ENCODE measurements at places on chromosomes 2 and 18.

- DNase-seq = no peak
Measured at GRCh38 chr2:15640261-15640711, 48.6 kb downstream of the DDX1 start.

DNA sequence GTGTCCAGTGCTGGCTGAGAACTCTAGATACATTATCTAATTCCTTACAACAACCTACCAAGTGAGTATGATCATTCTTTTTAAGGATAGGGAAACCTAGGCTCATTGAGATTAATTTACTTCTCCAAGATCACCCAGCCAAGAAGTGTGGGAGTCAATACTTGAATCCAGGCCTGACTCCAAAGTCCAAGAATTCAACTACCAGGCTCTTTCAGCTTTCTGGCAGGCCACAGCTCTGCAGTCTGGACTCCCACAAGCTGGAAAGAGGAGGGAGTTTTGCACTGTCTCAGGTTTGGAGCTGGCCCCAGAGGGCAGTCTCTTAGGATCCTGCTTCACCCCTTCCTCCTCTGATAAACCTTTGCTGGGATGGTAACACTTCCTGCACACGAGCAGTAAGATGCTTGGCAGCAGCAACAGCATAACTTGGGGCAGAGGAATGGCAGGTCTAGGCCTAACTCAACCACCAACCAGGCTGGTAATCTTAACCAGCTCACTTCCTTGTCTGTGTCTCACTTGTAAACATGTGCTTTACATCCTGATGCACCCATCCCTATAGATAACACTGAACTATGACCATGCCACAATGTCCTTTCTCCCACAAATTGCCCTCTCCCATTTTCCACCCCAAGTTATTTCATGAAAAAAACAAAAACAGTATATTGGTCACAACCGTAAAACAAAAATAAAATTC is 111.1 kb upstream of the ACAA2 start:
- no peak for DNase-seq

GRCh38 chr2:181198183-181198864 is 217.9 kb downstream of the UBE2E3 start:
- DNase-seq = no peak

DNA sequence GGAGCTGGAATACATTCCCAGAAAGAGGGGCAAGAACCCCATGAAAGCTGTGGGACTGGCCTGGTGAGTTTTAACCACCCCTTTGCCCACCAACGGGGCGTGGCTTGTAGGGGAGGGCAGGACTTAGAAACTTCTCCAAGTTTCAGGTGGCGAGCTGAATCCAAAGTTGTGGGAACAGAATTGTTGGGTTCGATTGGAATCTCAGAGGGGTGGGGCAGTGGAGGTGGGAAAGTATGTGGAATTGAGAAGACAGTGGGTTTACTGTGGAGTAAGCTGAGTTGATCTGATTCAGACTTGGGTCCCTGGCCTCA is 1.1 kb downstream of the PNKD start:
- DNase-seq = no peak

- DNase-seq = no peak
Measured at GRCh38 chr18:48959921-48960920, 9.5 kb upstream of the SMAD7 start.

GRCh38 chr2:233408366-233409285 is 54.3 kb downstream of the DGKD start:
- no peak for DNase-seq

GRCh38 chr18:48408727-48409590 is at the start of gene ZBTB7C:
Gene ZBTB7C (minus strand): TSS chr18:48409383.
- no peak for DNase-seq

DNA sequence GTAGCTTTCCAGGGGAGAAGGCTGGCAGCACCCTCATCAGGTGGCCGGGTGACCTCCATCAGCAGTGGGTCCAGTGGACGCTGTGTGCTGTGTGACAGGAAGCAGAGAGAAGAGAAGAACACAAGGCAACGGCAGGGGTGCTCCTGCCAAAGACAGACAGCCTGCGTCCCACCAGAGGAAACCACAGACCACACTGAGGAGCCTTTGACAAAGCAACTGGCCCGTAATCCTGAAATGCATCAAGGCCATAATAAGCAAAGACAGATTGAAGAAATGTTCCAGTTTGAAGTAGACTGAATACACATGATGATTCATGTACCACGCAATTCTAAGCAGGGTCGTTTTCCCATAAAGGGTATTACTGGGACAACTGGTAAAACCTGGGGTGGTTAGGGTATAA is 172.4 kb downstream of the FBXO15 start:
- DNase-seq = peak; percentile 50

GRCh38 chr2:219388907-219389156 is 1.1 kb upstream of the DNPEP start:
- DNase-seq = no peak

- no peak for DNase-seq
Measured at GRCh38 chr2:181058378-181059269, 78.2 kb downstream of the UBE2E3 start.

GRCh38 chr2:85972355-85972754 is 83.6 kb upstream of the ST3GAL5 start:
- no peak for DNase-seq

DNA sequence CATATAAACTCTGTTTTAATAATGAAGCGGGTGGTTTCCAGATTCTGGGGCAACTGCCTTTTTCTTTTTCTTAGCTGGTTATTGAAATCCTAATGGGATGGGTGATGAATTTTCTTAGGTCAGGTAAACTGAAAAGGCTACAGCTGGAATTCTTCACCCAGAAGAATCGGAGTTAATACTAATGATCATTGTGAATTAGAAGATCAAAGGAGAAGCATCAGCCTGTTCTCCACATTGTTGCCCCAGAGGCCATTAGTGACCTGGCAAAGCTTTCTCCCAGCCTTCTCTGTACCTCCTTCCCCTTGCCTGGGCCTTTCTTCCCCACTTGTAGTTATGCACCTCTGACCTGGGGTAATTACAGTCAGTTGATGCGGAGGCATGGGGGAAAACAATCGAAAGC is 82.8 kb downstream of the MEIS1 start:
- DNase-seq = no peak

DNA sequence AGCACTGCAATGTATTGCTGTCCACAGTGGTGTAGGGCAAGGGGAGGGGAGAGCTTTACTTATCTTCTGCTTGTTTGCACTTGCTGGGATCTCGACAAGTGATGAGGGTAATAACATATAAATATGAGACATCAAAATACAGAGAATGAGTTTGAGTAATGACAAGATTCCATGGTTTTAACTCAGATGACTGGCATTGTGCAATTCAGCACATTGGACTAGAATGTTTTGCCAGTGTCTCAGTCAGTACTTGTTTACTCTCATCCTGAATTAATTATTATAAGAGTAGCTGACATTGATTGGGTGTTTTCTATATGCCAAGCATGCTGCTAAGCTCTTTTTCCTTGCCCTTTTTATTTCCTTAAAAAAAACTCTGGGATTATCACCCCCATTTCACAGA is 306.7 kb upstream of the MMADHC start:
- no peak for DNase-seq

GRCh38 chr18:31439807-31440325 is 7.7 kb upstream of the DSG3 start:
- no peak for DNase-seq

DNA sequence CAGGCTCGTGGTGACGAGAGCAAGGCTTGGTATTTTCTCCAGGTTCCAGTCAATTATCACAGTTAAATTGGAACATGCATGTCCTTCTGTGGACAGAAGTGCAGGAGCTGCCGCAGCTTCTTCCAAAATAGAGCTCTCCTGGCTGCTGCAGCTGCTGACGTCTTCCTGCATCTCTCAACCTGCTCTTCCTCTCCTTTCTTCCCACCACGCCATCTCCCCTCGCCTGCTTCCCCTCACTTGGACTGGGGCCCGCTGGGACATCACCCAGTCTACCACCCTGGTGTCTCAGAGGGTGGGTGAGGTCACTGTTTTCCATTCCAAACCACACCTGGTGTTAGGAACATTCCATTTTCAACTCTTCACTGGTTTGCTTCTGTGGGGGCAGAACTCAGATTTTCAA is 41.4 kb downstream of the SPP2 start:
- peak; percentile 75 for DNase-seq

GRCh38 chr18:72638376-72638775 is 94.2 kb upstream of the CBLN2 start:
- no peak for DNase-seq

- no peak for DNase-seq
Measured at GRCh38 chr2:27322301-27322765, 564 bp downstream of the MPV17 start.

DNA sequence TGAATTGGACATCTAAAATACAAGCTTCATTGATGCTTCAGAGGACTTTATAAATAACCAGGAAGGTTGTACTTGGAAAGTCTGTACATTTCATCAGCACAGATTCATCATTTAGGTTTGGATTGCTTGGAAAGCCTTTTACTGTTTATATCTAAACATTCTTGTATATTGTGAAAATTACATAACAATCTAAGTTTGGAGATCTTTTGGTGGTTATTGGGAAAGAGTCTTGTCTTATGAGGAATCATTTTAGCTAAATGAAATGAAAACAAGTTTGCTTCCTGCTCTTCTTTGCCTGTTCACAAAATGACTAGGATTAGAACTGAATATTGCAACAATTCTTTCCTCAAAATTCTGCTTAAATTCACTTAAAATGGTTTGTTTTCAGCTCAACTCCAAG is 79.3 kb downstream of the ABI2 start:
- no peak for DNase-seq

GRCh38 chr2:600542-601386 is 76.4 kb downstream of the TMEM18 start:
- no peak for DNase-seq

- DNase-seq = no peak
Measured at GRCh38 chr2:219323434-219323833, 9.1 kb downstream of the RESP18 start.

DNA sequence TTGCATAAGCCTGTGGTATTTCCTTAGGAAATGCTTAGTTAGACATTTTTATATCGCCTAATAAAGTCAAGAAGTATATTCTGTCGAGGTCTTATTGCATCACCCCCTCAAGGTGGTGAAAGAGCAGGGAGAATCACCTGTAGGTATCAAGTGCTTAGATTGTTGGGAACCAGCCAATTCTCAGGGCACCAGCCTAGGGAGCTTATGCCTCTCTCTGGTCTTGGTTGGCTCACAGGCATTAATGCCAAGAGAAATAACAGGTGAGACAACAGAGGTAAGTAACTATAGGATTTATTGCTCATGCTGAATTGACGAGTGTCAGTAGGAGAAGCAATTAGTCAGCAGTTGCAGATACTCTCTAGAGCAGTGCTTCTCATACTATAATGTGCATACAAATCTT is 663.3 kb upstream of the ZNF804A start:
- DNase-seq = no peak

DNA sequence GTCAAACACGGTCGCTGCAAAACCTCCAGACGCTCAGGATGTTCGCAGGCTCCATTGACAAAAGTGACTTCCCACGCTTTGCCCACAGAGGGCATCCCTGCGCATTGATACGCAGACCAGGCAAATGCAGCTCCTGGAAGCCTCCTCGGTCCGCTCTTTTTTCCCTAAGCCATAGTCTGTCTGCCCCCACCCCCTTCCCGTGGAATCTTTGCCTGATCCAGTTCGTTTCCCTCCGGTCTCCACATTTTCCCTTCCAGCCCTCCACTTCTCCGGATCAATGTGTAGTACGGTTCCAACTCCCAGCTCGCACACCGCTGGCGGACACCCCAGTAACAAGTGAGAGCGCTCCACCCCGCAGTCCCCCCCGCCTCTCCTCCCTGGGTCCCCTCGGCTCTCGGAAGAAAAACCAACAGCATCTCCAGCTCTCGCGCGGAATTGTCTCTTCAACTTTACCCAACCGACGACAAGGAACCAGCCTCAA is at the start of gene DCC:
Gene DCC (plus strand): TSS at position 307 of the 481 bp plus-strand sequence. CDS start 591 bp downstream, outside the sequence.
- DNase-seq = no peak

GRCh38 chr2:208103616-208104015 is 20.7 kb downstream of the CRYGD start:
- no peak for DNase-seq

DNA sequence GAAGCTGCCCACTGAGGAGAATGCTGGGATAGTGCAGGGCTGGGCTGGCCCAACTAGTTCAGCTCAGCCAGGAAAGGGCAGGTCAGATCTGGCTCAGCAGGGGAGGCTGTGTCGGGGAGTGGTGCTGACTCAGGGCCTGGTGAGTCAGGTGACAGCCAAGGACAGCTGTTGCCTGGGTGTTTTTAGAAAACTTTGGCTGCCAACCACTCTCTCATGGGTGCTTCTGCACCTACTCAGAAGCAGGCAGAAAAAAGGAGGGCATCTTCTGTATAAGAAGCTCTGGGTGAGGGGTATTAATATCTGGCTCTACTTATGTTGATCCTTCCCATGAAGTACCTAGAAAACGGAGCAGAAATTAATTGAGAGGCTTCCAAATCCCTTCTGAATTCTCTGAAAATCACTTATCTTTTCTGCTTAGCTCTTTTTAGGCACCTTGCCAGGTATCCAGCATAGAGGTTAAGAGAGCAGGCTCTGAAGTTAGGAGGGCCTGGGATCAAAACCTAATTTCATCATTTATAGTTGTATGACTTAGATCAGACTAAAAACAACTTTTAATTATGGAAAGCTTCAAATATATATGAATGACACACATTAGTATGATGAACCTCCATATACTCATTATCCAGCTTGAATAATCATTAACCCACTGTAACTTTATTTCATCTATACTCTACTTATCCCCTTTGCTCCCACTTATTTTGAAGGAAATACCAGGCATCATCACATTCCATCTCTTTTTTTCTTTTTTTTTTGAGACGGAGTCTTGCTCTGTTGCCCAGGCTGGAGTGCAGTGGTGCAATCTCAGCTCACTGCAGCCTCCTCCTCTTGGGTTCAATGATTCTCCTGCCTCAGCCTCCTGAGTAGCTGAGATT is 15.5 kb upstream of the RAB10 start:
- no peak for DNase-seq

DNA sequence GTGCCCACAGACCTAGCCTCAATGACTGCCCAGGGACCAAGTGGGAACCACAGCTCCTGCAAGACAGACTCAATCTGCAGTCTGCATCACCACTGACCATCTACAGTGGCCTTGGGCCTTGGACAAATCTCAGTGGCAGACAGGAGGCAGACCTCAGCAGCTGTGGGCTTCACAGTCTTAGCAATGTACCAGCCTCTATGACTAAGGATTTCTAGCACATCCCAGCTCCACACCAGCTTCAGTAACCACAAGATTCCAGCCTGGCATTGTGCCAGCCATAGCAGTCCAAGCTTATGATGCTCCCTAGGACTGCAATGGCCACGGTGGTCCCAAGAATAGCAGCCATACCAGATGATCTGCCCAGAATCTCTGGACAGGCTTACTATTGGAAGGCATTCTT is 19.6 kb upstream of the WDR75 start:
- DNase-seq = no peak

DNA sequence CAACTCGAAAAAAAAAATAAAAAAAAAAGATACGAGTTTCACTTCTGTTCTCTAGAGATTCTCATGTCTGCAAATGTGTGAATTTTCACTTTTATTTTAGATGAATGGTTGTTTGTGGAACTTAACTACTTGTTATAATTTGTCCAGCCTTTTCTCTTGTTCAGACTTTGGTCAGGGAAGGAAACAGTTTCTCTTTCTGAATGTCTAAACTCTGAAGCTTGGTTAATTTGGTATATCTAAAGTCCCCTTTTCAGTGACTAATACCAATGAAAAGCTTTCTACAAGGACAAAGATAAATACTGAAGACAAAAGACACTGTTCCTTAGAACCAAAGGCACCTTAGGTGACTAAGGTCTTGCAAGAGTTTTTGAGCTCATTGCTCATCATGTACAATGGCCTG is 144.4 kb upstream of the PIEZO2 start:
- DNase-seq = no peak

- DNase-seq = no peak
Measured at GRCh38 chr2:37323176-37323780, 1.4 kb downstream of the PRKD3 start.

GRCh38 chr2:130389358-130389757 is 33.5 kb downstream of the PTPN18 start:
- no peak for DNase-seq

GRCh38 chr2:224520064-224520463 is 65.1 kb downstream of the CUL3 start:
- no peak for DNase-seq

Measured in esophagus muscularis mucosa (tissue), 4 donors.